NCI-H69 (cell line): ENCODE measurements at places on chromosomes 16 and 17.

DNA sequence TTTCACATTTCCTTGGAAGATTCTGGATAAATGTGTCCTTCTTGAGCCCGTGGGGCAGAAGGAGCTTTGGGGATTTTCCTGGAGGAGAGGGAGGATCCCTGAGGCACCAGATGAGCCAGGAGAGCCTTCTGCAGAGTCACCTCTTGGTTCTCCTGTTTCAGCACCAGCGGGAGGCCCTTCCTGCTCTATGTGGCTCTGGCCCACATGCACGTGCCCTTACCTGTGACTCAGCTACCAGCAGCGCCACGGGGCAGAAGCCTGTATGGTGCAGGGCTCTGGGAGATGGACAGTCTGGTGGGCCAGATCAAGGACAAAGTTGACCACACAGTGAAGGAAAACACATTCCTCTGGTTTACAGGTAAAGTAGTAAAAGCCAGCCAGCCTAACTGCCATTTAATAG is 77.1 kb downstream of the ARSG start:
- no peak for DNase-seq

DNA sequence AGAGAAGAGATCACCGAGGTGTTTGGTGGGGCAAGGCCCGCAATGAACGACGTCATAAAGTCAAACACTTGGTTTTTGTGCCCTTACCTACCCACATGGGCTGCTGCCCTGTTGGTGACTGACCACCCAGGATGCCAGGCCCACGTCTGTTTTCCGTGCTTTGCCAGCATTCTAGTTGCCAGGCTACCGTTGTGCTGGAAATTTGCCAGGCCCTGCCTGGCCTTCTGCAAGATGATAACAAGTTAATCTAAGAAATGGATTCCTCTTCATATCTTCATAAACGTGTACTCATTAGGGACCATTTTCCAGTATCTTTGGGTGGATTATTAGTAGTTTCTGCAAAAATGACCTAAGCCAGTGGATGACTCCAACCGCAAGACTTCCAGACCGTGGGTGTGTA is 35.4 kb downstream of the SLC6A4 start:
- DNase-seq: peak; percentile 16

DNA sequence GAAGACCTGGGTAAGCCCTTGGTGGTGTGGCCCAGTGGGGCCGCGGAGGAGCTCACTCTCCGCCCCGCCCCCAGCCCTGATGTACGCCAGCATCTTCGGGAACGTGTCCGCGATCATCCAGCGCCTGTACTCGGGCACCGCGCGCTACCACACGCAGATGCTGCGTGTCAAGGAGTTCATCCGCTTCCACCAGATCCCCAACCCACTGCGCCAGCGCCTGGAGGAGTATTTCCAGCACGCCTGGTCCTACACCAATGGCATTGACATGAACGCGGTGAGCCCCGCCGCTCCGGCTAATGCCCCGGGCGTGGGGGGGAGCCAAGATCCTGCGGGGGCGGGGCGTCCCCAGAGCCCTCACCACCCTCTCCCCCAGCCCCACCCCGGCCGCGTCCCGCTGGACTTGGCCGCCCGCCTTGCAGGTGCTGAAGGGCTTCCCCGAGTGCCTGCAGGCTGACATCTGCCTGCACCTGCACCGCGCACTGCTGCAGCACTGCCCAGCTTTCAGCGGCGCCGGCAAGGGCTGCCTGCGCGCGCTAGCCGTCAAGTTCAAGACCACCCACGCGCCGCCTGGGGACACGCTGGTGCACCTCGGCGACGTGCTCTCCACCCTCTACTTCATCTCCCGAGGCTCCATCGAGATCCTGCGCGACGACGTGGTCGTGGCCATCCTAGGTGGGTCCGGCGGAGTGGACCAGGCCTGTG is 12.1 kb upstream of the DCAF7 start:
- peak; percentile 64 for DNase-seq

DNA sequence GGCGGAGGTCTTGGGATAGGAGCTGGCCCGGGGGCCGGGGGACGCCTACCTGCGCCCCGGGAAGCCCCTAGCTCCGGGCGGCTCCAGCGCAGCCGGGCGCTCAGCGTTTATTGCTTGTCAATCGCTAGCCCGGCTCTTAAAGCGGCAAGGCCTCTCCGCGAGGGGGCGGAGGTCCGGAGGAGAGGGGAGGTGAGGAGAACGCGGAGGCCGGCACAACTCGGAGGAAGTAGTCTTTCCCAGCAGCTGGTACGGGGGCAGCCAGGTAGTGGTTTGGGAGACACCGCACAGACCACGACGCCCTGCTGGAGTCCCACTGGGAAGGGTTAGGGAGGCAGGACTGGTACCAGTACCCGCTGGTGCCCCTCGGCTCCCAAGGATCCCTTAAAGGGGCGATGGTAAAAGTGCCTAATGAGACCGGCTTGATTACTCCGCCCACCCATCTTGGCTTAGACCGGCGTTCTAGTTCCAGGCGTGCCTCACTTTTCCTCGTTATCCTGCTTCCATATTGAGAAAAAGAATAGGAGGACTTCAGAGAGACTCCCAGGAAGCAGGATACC is at the start of gene MPP2:
Gene MPP2, minus strand, starts transcription at position 112 of the 557 bp plus-strand sequence. CDS start 3,076 bp downstream, outside the sequence.
- DNase-seq: peak; percentile 90

DNA sequence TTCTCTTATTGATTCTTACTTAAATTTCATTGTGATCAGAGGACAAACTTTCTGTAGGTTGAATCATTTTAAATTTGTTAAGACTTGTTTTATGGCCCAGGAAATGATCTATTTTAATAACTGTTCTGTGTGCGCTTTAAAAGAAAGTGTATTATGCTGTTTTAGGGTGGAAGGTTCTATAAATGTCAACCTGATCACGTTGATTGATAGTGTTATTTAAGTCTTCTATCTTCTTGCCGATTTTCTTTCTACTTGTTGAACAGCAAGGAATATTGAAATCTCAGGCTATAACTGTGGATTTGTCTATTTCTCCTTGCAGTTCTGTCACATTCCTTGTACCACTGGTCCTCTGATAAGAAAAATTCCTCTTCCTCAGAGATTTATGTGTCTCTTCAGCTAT is 112.7 kb downstream of the TANC2 start:
- no peak for DNase-seq

GRCh38 chr17:3012926-3013581 is 50.4 kb downstream of the OR1D5 start:
- peak; percentile 41 for DNase-seq

DNA sequence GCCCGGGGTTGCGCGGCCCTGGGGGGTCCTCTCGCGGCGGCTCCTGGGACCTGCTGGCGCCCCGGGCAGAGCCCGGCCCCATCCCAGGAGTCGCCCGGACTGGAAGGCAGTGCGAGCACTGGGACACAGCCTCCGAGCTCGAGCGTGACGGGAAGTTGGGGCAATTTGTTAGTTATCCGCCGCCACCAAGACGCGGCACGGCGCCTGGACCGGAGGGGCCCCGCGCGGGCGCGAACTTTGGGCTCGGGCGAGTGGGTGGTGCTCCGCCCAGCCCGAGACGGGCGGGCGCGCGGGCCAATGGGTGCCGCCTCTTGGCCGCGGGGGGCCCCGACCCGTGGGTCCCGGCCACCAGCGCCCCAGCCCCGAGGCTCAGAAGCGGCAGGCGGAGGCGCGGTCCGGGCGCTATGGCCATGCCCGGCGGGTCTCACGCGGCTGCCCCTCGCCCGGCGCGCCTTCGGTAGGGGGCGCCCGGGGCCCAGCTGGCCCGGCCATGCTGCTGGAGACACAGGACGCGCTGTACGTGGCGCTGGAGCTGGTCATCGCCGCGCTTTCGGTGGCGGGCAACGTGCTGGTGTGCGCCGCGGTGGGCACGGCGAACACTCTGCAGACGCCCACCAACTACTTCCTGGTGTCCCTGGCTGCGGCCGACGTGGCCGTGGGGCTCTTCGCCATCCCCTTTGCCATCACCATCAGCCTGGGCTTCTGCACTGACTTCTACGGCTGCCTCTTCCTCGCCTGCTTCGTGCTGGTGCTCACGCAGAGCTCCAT is at the start of gene ADORA2B:
Gene ADORA2B, plus strand, starts transcription at position 372 of the 768 bp plus-strand sequence. Its CDS starts 119 bp downstream, at position 491.
- peak; percentile 65 for DNase-seq

GRCh38 chr16:72367851-72368250 is 195.9 kb upstream of the PMFBP1 start:
- DNase-seq: no peak

DNA sequence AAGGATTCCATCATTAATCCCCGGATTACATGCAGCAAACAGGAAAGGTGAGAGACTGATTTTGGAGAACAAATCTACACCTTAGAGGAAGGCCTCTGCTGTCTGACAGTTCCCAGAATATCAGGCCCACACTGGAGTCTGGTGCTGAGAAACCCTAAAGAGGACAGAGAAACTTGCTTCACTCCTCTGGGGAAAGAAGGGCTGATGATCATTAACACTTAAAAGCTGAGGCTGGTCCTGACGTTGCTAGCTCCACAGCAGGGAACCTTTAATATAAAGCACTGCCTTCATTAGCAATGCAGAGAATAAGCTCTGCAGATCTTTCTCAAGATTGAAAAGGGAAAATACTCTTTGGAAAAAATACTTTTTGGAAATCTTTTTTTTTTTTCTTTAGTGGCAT is 1472.4 kb upstream of the GOT2 start:
- no peak for DNase-seq

- peak; percentile 89 for DNase-seq
Measured at GRCh38 chr17:79811011-79811867, 14.4 kb upstream of the CBX8 start.

- no peak for DNase-seq
Measured at GRCh38 chr17:49845321-49845720, 2.5 kb downstream of the TAC4 start.

DNA sequence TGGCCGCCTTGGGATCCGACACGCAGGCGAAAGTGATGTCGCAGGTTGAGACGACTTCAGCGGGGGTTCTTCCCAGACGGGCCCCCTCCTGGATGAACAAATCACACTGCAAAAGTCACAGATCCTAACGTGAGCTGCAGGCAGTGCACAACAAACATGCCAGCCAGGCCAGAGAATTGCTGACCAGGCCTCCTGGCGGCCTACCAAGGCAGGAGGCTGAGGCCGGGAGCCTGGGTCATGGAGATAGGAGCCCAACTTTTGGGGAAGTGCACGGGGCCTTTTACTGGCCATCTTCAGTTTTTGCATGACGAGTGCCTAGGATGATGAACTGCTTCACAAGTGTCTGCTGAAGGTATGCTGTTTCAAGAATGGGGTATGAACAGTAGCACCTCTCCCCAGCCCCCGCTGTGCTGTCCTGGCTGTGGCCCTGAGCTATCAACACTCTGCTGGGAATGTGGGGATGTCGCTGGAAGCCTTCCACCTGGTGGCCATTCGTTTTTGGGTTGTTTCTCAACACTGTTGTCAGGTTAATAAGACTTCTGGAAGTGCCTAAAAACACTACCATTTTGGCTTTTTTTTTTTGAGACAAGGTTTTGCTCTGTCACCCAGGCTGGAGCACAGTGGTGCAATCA is 12.2 kb upstream of the ROGDI start:
- DNase-seq: no peak

- DNase-seq: no peak
Measured at GRCh38 chr16:19486051-19486450, 35.8 kb downstream of the GDE1 start.

DNA sequence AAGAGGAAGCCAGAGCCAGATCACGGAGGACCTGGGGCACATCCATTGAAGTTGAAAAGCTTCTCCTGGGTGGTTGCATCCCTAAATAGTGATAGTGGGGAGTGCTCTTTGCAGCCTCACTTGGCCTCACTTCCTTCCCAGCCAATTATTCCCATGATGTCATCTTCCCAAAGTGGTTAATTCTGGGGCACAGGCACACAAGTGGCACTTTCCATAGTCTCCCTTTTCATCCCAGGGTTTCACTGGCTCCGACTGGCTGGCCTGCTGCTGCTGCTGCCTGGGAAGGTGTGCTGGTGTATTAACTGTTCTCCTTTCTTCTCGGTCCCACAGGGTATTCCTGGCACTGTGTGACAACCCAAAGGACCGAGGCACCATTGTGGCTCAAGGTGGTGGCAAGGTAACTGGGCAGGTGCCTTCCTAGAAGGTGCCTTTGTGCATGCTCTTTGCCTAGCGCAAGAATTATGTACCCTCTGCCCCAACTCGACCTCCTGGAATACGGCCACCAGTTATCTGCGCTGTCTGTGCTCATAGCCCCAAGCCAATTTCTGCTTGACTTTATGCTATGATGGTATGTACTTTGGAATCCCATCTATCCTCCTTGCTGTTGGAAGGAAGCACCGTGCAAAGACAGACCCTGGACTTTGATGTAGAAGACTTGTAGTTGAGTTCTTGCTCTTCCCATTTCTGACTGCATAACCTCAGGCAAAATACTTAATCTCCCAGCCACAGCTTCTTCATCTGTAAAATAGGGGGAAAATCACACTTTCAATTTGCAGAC is 18.4 kb downstream of the SLC35G3 start:
- DNase-seq: no peak

DNA sequence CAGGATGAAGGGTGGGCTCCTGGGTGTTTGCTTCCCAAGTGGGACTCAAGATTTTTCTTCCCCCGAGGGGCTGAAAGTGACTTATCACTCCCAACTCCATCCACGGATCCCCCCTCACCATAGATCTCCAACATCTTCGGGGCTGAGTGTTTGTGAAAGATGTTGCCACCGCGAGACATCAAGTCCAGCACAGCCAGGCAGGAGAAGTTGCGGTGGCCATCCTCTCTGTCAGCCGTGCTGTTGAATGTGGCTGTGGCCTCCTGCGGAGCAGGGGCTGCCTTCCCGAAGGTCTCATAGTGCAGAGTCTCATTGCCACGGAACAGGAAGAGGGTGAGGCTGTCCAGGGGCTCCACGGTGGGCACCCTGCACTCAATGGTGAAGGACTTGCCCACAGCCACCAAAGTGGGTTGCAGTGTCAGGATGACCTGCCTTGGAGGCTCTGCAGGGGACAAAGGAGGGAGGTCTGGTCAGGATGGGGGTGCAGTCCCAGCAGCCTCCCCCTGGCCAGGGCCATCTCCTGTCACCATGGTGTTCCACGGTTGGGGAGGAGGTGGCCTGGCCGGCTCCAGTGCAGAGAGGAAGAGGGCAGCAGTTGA is 5.5 kb downstream of the PRR29 start:
- no peak for DNase-seq

GRCh38 chr17:37399265-37399803 is 7.3 kb downstream of the ACACA start:
- no peak for DNase-seq

- no peak for DNase-seq
Measured at GRCh38 chr16:57892041-57892440, 78.9 kb downstream of the CNGB1 start.

GRCh38 chr17:77453613-77454241 is 313.0 kb downstream of the SEC14L1 start:
- no peak for DNase-seq

DNA sequence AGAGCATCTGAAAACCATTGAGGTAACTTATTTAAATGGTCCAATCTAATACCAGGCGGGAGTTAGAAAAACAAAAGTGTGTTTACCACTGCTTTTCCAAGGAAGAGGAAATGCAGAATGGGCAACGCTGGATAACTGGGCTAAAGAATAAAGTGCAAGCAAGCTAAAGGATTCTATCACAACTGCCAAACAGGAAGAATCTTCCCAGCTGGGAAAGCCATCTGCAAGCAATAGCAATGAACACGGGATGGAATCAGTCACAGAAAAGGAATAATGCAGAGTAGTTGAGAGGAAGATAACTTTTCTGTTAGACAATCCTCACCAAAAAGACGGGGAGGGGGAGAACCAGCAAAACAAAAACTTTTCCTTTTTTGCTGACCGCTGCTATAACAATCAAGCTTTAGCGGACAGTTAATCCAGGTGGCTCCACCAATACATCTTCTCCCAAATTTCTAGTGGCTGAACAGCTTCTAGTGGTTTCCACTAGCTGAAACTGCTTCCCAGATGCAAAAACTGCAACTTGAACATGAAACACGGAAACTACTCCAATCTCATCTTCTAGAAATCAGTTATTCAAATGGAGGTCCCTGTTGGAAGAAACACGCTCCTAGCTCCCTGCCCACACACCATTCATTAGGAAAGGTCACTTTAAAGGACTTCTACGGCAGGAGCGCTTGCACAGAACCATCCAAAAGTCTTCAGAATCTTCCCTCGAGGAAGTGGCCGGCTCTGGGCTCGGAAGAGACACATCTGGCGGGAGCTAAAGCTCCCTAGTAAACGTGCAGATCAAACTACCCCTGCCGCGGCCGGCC is 929 bp downstream of the TMEM11 start:
- DNase-seq: no peak
